Stimulated activated CD8-positive, alpha-beta memory T cell treated with anti-CD3 and anti-CD28 coated beads, Interleukin-7, amount 100 ng/mL, for 1 hour (primary cell): ENCODE measurements at places on chromosomes 7 and 10.

GRCh38 chr7:96359876-96360275 lies 38.0 kb upstream of the SLC25A13 start:
- no peak for DNase-seq

DNA sequence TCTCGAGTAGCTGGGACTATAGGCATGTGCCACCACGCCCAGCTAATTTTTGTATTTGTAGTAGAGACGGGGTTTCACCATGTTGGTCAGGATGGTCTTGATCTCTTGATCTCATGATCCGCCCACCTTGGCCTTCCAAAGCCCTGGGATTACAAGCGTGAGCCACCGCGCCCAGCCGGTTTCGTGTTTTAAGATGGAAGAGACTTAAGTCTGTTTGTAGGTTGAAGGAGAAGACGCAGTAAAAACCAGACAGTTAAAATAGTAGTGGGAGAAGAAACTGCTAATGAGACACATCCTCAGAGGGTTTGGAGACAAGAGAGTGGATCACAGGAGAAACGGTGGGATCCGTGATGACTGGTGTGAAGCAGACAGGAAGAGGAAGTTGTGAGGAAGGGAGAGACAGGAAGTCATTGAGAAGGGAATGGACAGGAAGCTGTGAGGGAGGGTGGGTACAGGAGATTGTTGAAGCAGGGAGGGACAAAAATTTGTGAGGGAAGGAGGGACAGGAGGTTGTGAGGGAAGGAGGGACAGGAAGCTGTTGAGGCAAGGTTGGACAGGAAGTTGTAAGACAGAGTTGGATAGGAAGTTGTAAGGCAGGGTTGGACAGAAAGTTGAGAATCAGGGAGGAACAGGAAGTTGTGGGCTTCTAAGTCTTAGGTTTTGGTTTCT lies 115.5 kb downstream of the WDFY4 start:
- no peak for DNase-seq

GRCh38 chr7:34091321-34091917 lies 186.1 kb downstream of the BMPER start:
- DNase-seq = no peak

DNA sequence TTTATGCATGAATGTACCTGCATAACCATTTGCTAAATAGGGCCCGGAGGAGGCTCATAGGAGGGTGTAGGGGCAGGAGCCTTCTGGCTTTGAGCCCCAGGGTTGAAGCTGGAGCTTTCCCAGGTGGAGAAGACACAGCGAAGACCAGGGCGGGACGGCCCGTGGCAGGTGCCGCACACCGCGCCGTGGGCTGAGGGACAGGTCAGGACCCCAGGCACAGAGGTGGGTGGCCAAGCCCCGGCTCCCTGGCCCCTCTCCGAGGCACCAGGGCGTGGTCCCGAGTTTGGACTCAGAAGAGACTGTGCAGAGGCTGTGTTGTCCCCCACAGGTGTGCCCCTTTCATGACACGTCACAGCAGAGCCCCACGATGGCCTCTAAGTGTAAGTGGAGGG lies 56.5 kb downstream of the PWWP2B start:
- DNase-seq = no peak

- no peak for DNase-seq
Observed at GRCh38 chr10:62454687-62455397, 80.7 kb downstream of the ZNF365 start.

- DNase-seq = no peak
Observed at GRCh38 chr7:5683280-5683670, 98.2 kb downstream of the RNF216 start.

DNA sequence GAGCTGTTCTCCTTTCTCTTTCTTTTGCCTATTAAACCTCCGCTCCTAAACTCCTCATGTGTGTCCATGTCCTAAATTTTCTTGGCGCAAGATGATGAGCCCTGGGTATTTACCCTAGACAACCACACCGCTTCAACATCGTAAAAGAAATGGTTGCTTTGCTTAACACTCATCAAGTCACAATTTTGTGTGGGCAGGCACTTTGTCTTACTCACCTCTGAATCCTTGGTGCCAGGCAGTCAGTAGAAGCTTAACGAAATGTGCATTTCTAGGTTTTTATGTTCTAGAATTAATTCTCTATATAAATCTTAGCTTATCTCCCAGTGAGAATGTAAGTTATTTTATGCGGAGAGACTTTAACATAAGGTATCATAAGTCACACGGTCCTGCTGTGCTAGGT lies 478.7 kb downstream of the CALN1 start:
- DNase-seq = no peak

- no peak for DNase-seq
Observed at GRCh38 chr7:130884437-130885417, 150.7 kb upstream of the KLF14 start.

GRCh38 chr7:28718055-28718481 lies 240.1 kb downstream of the TRIL start:
- DNase-seq = no peak

- no peak for DNase-seq
Observed at GRCh38 chr7:122013630-122014029, 130.4 kb downstream of the AASS start.

GRCh38 chr7:30464231-30464671 lies 14.3 kb downstream of the NOD1 start:
- DNase-seq = no peak

DNA sequence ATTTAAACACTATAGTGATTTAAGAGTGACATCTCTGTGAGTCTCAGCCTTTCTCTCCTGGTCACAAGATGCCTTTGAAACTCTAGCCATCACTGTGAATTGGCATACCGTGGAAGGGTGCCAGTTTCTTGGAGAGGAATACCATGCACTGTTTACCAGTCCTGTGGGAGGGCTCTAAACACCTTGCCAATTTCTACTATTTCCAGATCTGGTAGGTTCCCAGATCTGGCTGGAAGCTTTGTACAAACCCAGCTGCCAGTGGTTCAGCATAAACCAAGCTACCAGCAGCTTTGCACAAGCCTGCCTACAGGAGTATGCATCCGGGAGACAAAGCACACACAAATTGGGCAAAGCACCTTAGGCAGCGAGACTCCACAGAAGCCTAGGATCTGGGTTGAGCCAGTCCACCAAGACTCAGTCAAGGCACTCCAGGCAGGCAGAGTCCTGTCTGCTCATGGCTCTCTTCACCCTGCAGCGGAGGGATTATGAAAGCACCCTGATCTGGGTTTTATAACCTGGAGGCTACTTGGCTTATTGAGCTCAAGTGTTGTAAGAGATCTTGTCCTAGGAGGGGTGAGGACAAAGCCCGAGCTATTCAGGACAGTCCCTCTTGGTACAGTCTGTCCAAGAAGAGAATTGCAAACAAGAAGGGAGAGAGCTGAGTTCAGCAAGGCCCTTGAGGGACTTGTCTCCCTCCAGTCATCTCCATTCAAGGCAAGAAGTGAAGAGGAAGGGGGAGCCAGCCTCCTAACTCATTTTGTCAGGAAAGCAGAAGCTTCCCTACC lies 23.6 kb downstream of the MCM10 start:
- DNase-seq = no peak

DNA sequence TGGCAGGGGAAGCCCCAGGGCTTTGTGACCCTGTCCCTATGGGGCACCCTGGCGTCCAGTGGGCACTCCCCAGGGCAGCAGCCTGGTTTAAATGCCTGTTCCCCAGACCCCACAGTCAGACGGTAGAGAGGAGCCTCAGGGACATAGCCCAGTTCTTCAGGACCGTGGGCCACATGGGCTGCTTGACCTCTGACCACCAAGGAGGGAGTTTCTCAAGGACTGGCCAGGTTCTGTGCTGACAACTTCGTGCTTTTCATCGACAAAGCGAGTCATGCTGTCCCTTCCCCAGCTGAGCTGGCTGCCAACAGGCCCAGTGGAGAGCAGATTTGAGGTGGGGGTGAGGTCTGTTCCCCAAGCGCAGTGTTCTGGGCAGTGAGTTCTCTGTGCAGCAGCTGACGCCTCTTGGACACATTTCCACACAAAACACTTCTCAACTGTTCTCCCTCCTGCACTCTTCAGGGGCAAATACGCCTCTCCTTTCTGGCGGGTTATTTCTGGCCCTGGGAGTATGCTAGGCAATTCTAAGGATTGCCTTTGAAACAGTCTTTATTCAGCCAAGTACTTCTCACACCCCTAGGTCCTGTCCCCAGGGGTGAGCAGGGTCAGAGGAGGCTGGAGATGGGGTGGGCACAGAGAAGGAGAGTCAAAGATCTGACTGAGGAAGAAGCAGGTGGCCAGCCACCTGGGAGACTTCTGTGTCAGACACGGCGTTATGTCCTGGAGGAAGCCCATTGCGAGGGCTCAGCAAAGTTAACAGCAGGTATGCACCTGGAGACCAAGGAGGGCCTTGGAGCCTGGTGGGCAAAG lies 57.3 kb upstream of the CAMK2B start:
- DNase-seq = no peak

- no peak for DNase-seq
Observed at GRCh38 chr7:45524445-45524844, 49.7 kb upstream of the ADCY1 start.

GRCh38 chr7:7859411-7859810 lies 109.2 kb upstream of the GLCCI1 start:
- DNase-seq = no peak

GRCh38 chr10:104387130-104387888 lies 33.7 kb downstream of the CFAP58 start:
- no peak for DNase-seq

GRCh38 chr7:90210475-90210874 lies 1.1 kb upstream of the STEAP2 start:
- no peak for DNase-seq

- DNase-seq = no peak
Observed at GRCh38 chr7:134707663-134708378, 61.2 kb downstream of the BPGM start.

DNA sequence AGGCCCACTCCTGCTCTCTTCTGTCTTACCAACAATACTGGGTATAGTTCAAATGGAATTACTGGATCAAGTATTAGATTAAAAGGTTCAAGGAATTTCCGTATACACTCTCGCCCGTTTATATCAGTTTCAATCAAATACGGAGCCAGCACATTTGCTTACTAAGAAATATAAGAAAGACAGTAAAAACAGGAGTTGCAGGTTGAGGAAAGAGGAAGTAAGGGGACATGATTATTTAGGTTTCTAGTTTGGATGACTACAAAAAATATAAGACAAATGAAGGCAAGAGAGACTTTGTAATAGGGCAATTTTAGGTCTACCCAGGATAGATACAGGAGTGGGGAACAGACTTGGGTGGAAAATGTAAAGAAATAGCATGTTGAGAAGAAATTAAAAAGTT lies 109.9 kb upstream of the ABI1 start:
- DNase-seq = no peak

DNA sequence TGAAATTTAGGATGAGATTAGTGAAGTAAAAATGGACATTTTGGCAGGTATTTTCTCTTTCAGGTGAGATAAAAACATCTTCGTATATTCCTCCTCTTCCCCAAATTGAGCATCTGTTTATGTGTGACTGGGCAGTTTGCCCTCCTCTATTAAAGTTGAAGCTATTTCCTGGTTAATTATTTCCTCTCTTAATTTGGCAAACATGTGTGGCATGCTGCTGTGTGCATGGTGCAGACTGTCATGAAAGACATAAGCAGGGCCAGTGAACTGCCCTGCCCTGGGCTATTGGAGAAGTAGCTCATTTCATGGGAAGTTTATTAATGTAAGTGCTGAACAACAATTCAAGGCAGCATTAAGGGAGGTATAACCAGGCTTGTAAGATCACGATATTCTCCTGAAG lies 52.6 kb downstream of the EVX1 start:
- DNase-seq = no peak

DNA sequence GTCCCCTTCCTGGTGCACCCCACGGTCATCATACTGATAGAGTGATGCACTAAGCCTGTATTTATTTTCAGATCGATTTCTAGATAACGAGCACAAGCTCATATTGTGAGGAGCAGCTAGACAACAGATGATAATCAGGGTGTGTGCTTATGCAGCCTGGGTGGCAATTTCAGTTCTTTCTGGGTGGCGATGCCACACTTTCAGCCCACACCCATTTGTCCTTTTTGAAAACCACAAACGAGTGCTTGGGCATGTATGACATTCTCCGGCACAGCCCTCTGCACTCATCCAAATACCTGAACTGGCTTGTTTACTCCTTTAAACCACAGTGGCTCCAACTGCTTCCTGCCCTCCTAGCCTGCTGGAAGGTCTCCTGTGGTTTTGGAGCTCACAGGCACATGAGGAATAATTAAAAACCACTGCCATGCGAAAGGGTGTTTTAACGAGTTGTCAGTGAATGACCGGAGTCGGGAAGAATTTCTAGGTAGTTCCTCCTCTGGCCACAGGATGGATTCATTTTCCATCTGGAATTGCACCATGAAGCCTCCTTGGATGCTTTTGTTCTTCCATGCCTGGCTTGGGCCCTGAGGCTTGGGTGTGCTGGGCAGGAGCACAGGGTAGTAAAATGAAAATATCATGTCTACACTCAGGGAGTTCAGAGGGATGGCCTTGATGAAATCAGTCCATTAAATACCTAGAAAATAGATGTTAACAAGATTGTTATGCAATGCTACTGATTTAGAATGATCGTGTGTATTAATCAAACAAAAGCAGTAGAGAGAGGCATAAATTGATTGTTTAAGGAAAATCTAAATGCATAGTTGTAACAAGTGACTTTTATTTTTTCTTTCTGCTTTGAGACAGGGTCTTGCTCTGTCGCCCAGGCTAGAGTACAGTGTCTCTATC lies 52.4 kb upstream of the ITGB1 start:
- DNase-seq = no peak

DNA sequence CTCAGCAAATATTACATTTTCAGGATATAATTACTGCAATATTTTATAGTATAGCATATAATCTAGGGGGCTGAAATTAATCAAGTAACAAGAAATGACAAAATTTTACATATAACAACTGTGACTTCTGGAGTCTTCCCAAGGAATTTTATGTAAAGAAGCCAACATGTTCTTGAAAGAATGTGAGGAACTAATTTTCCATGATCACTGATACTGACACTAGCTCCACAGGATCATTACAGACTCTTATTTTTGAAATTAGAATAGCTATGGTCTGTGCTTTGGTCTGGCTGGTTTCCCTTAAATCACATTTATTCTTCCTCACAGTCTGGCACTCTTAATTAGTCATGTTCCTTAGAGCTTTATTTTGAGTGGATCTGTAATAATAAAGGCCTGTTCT lies 267.7 kb upstream of the SEMA3A start:
- no peak for DNase-seq

DNA sequence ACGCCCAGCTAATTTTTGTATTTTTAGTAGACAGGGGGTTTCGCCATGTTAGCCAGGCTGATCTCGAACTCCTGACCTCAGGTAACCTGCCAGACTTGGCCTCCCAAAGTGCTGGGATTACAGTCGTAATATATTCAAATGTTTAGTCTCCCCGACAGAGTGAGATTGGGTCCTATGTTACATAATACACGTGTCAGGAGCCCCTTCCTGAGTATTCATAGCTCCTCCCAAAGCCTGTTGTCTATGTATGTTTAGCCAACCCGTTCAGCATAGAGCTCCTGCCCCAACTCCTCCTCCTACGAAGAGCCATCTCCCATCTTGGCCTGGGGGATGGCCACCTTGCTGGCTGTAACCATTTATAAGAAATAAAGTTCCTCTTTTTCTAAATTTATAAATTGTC lies 2.7 kb upstream of the PPP2R2D start:
- DNase-seq = no peak

DNA sequence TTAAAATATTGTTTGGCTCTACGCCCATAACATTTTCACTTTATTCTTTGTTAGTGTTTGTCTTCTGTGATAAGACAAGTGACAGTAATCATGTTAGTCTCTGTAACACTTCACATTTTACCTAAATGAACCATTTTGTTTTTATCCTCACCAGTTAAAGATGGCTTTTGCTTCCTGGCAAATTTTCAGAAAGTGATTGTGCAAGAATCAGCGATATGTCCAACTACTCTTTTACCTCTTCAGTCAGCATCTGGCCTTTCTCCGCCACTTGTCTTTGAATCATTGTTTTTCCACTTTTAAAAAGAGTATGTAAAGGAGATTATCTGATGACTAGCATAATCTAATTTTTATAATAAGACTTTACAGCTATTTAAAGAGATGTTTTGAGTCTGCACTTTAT lies 3.5 kb downstream of the DGKB start:
- no peak for DNase-seq
